Erythroblast (primary cell): ENCODE measurements at places on chromosomes 16 and 17.

DNA sequence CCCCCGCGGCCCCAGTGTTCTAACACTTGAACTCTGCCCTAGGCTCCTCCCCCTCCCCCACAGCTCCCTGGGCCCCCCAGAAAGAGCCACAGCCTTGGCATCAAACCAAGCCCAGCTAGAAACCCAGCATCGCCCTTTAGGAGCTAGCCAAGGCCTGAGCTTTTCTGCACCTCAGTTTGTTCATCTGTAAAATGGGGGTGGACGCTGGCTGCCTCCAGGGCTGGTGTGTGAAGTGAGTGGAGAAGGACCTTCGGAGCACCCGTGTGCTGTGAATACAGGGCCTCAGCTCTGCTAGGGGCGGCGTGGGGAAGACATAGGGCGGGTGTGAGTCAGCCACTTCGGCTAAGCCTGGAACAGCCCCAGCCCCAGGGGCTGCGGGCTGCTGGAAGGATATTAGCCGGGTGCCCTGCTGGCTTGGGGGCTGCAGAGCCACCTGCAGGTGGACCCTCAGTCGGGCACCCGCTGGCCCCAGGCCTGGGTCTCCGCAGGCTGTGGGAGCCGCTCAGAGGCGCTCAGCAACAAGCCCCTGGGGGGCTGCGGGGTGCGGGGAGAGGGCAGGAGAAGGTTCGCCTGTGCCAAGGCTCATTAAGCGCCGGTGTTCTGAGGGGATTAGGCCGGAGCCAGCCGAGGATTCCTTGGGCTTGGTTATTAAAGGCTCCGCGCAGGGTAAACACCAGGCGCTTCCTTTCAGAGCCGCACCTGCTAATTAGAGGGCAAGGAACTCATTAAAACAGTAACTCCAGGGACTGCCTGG, 217.0 kb upstream of the CIBAR2 start:
- no peak for DNase-seq

DNA sequence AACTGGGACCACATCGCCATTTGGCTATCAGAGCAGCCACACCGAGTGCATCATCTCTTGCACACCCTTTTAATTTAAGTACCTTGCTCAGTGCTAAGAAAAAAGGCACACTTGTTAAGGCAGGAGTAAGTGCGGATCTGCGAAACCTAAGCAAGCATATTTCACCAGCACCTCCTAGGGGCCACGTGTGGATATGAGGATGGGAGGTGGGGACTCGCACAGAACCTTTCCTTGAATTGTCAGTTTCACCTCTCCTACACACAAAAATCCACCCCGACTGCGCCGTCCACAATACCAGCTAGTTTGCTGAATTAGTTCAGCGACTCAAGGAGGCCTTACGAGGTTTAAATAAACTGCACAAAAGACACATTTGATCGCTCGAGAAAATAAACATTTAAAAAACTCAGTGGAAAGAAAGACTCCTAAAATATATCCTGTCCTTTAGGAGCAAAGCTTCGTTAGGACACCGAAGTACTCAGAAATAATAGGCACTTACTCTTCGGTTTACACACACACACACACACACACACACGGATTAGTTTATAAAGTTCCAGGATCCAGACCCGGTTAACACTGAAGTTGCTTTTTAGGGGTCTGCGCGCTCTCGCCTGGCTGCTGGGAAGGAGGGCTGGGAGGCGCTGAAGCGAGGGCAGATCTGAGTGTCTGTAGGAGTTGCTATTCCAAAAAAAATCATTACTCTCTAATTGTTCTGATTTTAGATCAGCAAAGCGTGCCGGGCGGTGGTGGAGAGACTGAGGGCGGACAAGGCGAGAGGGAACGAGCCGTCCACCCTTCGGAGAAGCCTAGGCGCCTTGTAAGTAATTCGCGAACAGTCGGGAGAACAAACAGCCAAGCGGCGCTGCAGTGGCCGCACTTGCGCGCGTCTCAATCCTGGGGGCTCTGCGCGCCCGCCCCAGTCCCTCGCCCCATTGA, 1.0 kb upstream of the KCNJ2 start:
- peak; percentile 9 for DNase-seq

GRCh38 chr17:2238432-2239169, 65.0 kb downstream of the SMG6 start:
- no peak for DNase-seq

DNA sequence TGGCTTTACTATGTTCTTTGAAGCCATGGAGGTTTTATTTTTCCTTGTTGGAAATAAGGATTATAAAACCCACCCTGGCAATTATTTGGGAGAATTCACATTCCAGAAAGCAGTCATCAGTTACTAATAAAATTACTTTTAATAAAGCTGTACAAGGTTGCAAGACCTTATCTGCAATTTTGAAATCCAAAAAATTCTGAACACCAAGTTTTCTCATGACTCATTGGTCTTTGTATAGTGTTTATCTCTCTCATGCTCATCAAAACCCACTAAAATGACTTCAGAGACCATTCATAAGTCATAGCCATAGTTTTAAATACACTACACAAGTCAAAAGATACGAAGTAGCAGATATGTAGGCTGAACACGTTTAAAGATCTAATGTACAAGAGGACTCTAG, 6.0 kb upstream of the KRT38 start:
- DNase-seq, result no peak

DNA sequence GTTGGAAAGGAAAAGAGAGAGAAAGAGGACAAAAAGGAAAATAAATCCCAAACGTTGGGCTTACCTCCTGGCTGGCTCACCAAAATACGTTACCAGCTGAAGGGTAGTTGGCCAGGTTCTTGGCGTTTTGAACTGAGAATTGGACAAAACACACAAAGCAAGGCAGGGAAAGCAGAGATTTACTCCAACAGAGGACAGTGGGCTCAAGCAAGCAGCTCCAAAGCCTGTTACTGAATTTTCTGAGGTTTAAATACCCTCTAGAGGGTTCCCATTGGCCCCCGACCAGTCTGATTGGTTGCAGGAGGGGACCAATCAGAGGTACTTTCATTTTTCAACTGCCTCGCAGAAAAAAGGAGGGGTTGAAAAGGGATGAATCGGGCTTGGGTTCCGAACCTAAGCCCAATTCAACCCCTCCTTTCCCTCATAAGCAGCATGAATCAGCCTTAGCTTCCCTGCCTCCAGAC, 55.6 kb upstream of the ALOX12 start:
- no peak for DNase-seq

DNA sequence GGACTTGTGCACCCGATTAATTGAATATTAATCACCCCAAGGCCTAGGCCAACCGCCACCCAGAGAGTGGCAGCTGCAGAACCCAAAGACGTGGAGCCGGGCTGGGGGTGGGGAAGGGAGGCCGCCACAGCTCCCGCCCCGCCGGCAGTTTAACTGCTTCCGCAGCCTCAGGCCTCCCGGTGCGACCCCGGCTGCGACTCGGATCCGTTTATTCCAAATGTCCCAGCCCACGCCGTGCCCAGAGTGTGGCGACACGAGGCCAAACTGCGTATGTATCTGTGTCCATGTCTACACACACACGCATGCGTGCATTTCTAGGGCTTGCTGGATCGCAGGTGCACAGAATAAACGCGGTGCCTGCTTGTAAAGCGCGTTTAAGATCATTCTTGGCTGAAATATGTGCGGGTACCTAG, 802 bp upstream of the TOB1 start:
- DNase-seq, result peak; percentile 83

- no peak for DNase-seq
Observed at GRCh38 chr16:17282247-17282646, 188.5 kb downstream of the XYLT1 start.

DNA sequence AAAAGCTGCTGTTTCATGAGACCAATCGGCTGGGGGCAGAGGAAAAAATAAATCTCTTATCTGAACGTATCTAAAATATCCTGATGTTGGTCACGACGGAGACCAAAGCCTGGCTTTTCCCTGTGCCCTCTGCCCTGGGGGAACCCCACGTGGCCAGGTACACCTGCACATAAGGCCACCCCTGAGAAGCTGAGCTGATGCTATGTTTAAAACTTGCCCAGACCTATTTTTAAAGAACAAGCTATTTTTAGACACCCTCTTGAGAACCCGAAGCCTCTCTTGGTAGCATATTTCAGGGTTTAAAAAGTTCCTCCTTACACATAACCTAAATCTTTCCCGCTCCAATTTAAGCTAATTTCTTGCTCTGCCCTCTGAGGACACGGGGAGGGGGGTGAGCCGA, 210.4 kb downstream of the GSG1L start:
- DNase-seq, result no peak

DNA sequence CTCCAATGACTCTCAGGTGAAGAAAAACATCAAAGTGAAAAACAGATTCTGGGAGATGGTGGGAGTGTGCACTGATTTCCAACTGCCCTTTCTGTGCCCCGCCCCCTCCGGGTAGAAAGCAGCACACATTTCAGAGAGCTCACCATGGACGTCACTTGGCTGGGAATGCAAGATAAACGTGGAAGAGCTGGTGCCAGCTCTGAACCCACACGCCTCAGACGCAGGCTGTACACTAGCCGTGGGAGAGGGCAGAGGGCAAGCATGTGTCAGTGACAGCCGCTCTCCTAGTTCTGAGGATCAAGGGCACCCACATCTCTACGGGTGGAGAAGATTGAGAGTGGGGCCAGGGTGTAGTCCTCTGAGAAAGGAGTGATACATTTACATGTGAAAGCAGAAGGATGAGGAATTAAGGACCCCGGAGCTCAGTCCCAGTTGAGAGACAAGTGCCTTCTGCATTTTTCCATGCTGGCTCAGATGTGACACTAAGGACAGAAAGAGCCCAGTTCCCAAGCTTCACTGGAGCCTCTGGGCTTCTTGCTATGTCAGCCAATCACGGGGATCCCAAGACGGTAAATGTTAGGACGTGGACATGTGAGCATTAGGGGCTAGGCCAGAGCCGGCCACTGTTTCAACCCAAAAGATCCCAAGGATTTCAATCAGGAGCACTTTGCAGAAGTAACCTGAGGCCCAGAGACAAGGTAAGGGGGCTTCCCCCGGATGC, 101.3 kb downstream of the ZFHX3 start:
- DNase-seq, result no peak

- DNase-seq, result no peak
Observed at GRCh38 chr16:4204521-4204920, 37.4 kb downstream of the SRL start.

- DNase-seq, result no peak
Observed at GRCh38 chr17:70017941-70018340, 57.1 kb upstream of the KCNJ16 start.

GRCh38 chr17:5558815-5559785, 25.2 kb downstream of the NLRP1 start:
- DNase-seq, result no peak

DNA sequence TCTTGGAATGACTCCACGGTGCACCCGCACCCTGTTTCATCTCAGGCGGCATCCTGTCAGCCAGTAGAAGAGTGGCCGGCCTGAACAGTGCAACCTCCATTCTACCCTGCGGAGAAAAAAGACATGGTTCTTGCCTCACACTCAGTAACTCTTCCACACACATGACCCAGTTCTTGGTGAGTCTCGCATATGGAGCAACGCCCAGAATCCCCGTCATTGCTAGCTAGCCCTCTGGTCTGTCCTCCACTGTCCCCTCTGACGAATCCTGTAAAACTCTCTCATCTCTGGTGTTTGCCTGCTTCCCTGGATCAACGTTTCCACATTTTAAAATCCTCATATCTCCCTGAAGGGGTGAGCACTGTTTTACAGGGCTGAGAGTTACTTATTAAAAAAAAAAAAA, 4.2 kb upstream of the RDM1 start:
- no peak for DNase-seq

GRCh38 chr16:84007965-84008364, 34.6 kb downstream of the SLC38A8 start:
- DNase-seq, result no peak

DNA sequence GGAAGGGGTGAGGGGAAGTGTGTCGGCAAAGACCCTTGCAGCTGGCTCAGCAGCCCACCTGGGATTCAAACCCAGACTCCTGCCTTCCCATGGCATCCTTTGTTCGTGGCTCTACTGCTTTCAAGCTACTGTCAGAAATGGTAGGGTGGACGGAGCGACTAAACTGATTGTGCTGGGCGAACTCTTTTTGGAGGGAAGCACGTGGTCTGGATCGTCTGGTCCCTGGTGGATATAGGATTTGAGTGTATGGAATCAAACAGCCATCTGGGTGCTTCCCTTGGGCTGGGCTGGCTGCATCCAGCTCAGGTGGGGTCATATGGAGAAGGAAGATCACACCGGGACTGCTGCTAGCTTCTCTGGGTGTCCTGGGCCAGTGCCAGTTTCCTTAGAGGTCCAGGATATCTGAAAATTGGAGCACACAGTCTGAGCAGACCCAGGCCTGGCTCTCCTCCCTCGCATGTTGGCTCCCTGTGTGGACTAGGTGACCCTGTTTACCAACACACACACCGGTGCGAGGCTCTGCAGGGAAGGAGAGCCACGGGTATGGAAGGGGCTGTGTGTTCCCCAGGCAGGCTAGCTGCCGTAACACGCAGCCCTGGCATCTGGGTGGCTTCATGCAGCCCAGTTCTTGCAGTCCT, 8.6 kb downstream of the CMIP start:
- DNase-seq, result no peak

GRCh38 chr17:67615736-67616135, 102.0 kb upstream of the NOL11 start:
- no peak for DNase-seq

DNA sequence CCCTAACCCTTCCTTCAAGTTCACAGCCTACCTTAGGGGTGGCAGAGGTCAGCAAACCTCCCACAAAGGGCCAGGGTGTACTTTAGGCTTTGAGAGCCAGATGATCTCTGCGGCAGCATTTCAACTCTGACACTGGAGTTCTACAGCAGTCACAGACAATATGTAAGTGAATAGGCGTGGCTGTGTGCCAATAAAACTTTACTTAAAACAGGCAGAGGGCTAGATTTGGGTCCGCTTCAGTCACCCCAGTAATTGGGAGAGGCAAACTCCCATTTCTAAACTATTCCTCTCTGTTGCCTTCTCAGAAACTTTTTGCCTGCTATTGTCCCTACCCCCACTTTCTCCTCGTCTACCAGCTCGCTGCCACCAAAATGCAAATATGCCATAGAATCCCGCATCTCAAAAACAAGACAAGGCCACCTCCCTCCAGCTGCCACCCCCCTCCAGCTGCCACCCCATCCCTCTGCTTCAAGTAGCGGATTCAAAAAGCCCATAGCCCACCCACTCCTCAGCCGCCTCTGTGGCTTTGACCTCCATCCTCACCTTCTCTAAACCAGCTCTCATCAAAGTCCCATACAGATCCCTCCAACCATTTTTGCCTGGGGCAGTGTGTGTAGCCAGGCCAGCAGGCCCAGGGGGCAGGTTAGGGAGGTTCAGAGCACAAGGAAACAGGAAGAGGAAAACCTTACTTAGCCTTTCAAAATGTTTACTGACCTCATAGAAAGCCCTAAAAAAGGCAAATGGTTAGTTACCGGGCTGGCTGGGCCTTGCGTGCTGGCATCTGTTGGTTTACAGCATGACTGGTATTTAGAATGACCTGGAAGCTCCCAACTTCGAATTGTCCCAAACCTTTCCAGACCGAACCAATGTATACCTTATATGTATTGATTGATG, 19.9 kb upstream of the DNAH17 start:
- DNase-seq, result no peak

DNA sequence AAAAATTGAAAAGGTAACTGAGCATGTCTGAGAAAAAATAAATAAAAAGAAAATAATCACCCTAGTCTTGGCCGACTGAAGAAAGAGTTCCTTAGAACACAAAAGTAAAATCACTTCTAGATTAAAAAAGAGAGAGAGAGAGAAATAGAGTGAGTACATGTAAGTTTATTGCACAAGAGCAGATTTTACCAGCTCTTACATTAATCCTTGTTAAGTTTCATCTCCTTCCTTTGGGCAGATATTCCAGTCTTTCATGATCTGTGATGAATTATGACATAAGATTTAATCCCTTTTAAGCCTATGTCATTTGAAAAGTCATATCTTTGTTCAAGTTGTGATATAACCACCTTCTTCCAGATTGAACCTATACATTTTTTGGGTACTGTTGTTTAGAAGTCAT, 54.8 kb downstream of the NFAT5 start:
- DNase-seq, result no peak

- DNase-seq, result no peak
Observed at GRCh38 chr16:67459066-67459860, 21.7 kb downstream of the ATP6V0D1 start.
